ENCODE measurements at places on chromosomes 3 and 15.

- no peak for DNase-seq
These were observed 7.1 kb downstream of the THRB start for GRCh38 chr3:24487325-24488262.

GRCh38 chr3:41202075-41202833 lies 2.9 kb downstream of the CTNNB1 start:
- no peak for DNase-seq

DNA sequence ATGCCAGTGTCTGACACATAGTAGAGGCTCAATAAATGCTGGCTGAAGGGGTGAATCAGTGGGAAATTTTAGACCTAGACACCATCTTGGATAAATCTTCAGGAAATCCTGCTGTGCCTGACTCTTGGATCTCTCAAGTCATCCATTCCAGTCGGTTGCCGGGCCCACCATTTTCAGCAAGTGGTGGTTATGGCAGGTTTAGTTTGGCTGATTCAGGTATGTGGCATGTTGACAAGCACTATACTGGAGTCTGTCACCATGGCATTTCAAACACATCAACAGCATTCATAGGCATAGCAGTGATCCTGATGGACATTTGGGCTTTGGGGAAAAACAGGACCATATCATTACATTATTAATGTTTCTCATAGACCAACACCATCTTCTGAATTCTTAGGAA lies 25.7 kb upstream of the APH1B start:
- no peak for DNase-seq

DNA sequence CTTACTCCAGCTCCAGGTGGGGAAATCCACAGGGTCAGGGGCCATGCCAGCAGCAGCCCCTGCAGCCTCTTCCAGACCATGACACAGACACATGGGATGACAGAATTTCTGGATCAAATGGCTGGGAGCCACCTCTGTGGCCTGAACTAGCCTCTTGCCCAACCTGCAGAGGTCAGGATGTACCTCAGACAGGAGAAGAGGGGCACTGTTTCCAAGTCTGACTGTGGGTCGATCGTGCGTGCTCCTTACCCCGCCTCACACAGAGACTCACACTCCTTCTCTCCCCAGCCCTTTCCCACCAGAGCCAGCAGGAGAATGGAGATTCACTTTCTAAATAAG lies 131.9 kb downstream of the FAM43A start:
- no peak for DNase-seq

DNA sequence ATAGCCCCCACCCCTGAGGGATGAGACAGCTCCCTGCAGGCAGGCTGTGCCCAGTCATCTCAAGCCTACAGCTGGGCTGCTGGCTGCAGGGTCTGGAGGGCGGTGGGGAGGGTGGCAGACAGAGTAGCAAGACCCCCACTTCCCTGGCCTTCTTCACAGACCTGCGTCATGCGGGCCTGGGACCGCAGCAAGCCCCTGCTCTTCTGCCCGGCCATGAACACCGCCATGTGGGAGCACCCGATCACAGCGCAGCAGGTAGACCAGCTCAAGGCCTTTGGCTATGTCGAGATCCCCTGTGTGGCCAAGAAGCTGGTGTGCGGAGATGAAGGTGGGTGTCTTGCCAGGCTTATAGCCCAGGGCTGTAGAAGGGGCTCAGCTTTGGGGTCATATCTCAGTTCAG lies 25.0 kb downstream of the PPCDC start:
- no peak for DNase-seq

- no peak for DNase-seq
These were observed 993 bp downstream of the STXBP5L start for GRCh38 chr3:120908795-120909601.
